ENCODE measurements at places on chromosomes 2 and 18. TPM values are rescaled to one million over a fixed set of nuclear protein-coding genes. Genes with fewer than 3 reads are reported as not detected.

The AGXT gene
- total RNA-seq, result not detected

The ANKRD62 gene
- total RNA-seq, result not detected

The AKAIN1 gene
- total RNA-seq, result not detected

The BOLL gene
- total RNA-seq, result not detected

The SALL3 gene
- total RNA-seq, result not detected

The DNER gene
- total RNA-seq, result not detected

The QPCT gene
- 0.18 TPM for total RNA-seq

The RIOK3 gene
- total RNA-seq, result 53.6 TPM
